ENCODE measurements at places on chromosomes 11 and 22. TPM values are rescaled to one million over a fixed set of nuclear protein-coding genes. Genes with fewer than 3 reads are reported as not detected.

DNA sequence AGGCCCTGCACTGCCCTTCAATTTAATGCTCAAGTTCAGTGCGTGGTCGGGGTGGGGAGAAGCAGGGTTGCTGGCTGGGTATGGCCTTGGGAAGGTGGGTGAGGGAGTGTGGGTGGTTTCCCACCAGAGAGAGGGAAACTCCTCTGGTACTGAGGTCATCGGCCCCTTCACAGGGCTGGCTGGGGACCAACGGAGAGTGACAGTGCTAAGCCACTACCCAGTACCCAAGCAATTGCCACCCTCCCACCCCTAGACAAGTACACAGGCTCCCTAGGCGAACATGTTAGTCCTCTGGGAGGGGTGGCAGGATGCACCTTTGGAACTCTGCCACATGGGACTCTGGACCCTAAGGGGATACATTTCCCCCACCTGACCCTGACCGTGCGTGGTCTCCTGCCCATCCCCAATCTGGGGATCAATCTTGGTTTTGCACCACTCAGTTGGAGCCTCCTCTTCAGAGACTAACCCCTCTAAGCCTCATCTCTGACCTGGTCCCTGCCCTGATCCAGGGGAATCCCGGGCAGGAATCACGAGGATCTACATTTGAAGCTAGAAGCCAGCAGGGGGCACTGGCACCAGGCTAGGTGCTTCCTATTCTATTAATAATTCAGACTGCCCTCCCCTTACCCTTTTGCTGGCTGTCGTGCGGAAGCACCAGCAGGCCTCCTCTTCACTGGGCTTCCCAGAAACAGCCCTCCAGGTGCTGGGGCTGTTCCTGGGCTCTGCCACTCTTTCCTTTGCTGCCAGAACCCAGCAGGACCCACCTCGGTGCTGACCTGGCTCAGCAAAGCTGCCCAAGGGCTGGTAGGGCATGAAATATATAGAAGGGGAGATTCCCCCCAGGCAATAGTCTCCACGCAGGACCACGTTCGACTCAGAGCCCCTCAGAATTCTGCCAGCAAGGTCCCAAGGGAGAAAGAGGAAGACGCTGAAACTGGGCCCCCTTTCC is 377.7 kb downstream of the TENM4 start:
- no peak for DNase-seq

OR5P2 gene
- total RNA-seq, result not detected

DNA sequence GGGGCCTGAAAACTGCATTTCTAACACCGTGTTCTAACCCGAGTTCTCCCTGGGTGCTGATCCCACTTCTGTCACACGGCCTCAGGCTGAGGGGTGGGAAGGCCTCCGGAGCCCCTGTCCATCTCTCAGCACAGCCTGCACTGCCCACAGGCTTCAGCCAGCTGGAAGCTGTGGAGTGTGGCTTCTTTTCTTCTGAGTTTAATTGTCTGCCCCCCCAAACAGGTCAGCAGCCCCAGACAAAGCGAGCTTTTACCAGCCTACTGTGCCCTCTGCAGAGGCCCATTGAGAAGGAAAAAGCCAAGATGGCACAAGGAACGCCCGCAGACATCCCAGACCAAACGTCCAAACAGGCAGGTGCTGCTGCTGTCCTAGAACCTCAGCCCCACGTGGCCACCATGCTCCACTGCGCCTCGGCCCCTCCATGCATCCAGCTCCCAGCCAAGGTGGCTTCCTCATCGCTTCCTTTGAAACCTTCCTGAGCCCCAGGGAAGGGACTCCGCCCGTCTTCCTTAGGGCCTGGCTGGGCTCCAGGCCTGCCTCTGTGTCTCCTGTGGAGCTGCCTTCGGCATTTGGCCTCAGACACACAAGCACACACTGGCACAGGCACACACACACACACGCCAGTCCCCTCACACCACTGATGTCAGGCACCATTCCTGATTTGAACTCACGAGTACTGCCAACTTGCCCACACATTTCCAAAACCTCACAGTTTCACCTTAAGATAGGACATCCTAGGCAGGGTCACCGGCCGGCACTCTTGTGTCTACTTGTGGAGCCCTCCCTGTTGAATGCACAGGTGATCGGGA is 1.7 kb downstream of the MOB2 start:
- DNase-seq, result no peak

DNA sequence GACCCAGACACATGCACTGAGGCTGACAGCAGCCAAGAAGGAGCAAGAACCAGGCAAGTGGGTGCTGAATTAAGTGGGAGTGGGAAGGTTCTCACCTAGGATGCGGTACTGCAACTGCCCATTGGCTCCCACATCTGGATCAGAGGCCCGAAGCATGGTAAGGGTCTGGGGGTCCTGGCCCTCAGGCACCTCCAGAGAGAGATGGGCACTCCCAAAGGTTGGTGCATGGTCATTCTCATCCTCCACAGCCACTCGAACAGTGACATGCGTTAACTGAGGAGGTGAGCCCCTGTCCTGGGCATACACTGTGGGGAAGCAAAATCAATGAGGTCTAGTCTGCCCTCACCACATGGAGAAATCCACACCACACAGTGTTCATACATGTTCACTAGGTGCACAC is 9.3 kb upstream of the TPP1 start:
- DNase-seq, result no peak

DNA sequence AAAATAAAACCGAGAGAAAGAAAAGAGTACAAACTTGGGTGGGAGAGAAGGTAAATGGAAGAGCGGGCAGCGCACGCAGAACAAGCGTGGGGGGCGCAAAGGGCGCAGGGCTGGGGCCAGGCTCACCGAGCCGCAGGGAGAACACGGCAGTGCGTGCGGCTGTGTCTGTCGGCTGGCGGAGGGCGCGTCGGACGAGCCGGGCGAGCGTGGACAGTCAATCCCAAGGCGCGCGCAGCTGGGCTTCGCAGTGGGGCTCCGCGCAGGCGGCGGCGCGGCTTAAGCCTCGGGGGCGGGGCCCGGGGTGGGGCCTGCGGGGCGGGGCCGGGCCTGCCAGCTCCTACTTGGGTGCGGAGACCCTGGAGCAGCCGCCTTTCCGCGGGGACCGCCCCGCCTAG is at the start of gene UCP2:
UCP2 (minus strand) TSS at position 249 of the 395 bp plus-strand sequence. CDS start 4,465 bp downstream, outside the sequence.
- peak; percentile 95 for DNase-seq

GRCh38 chr22:40156001-40156516 is 21.7 kb upstream of the TNRC6B start:
- DNase-seq, result no peak

DNA sequence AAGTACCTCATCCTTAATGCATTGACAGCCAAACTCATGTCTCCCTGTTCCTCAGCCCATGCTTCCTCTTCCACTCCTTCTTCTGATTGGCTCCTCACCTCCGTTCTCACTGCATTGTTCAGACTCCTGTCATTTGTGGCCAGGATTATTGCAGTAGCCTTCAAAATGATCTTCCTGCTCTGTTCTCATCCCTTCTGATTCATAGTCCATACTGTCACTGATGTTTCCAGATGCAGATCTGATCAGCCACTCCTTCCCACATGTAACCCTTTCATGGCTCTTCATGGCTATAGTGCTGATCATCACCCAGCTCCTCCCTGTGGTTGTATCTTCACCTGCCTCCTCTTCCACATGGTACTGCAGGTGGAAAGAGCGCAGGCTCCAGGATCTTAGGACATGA is 71.7 kb downstream of the DEPDC5 start:
- no peak for DNase-seq

DNA sequence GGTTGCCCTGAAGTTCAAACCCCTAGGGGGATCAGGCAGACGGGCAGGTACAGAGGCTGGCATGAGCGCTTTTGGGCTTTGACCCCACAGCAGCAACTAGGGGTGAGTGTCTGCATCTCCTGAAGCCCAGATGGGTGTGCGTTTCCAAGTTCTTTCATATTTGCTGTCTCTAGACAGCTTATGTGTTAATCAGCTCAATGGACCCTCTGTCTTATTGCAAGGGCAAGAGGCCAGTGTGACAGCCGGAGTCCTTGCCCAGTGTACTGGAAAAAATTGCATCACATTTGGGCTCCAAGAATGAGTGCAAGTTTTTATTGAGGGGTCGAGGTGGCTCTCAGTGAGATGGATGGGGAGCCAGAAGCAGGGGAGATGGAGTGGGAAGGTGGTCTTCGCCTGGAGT is 1863.7 kb upstream of the RAG2 start:
- DNase-seq, result no peak

GRCh38 chr11:36500315-36500721 is 9.8 kb downstream of the TRAF6 start:
- DNase-seq, result no peak

DNA sequence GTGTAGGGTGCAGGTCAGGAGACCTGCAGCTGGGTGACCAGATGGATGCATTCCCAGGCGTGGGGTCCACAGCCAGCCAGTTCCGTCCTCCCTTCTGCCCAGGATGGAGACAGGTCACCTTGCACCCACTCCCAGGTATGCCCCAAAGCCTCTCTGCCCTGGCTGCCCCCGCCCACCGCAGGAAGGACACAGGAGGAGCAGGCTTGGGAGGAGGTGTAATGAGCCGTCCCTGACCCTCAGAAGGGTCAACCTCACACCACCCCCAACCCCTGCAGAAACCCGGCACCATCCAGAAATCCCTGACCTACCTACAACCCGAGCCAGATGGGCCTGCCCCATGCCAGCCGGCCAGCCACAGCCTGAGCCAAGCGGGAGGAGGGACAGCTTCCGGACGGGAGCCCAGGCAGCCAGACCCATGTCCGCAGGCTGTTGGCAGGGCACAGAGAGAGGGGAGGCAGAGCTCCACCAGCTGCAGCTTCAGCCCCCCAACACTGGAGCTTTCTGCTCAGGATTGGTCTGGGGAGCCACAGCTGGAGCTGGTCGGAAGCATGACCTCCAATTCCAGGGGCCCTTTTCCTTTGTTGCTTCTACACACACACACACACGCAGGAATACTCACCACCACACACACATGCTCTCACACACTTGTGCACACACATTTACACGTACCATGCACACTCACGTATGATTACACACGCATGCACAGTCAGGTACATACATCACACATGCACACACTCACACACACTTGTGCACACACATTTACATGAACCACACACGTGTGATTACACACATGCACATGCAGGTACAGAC is 5.3 kb downstream of the IFITM10 start:
- no peak for DNase-seq

CYB5R2 gene
- total RNA-seq, result 4.2 TPM

DNA sequence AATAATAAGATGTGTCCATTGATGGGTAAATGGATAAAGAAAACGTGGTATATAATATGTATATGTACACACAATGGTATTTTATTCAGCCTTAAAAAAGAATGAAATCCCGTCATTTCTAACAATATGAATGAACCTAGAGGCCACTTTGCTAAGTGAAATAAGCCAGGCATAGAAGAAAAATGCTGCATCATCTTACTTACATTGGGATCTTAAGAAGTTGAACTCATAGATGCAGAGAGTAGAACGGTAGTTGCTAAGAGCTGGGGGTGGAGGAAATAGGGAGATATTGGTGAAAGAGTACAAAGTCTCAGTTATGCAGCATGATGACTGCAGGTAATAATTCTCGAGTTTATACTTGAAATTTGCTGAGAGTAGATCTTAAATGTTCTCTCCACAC is 14.3 kb upstream of the SLC36A4 start:
- DNase-seq, result no peak

DNA sequence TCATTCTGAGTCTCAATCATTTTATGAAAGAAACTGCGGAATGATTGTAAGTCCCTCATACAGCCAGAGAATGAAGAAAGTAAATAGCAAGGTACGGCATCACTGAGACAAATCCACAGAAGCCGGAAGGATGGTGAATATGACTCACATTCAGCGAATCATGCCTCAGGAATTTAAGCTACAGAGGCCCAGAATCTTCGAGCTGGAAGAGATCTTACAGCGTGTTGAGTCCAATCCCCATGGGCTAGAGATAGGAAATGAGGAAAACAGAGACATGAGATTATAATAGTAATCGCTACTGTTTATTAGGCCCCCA is 173.2 kb downstream of the KIF18A start:
- no peak for DNase-seq

HSPB2 gene
- 17.1 TPM for total RNA-seq

DEPDC7 gene
- 0.74 TPM for total RNA-seq

SYCE3 gene
- not detected for total RNA-seq

IL18BP gene
- 13.1 TPM for total RNA-seq

DNA sequence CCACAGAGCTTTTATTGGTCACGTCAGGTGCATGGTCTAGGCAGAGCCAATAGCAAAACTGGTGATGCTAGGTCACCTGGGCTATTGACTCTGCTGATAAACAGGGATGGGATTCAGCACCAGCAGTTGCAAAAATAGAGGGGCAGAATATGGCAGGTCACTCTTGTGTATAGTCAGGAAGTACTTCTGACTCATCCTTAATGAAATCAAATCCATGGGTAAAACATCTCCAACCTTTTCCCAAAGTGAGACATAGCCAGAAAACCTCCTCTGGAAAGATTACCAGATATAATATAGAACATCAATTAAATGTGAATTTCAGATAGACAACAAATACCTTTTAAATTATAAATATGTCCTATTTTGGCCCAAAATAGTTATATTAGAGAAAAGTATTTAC is 383.2 kb downstream of the METTL15 start:
- no peak for DNase-seq

DNA sequence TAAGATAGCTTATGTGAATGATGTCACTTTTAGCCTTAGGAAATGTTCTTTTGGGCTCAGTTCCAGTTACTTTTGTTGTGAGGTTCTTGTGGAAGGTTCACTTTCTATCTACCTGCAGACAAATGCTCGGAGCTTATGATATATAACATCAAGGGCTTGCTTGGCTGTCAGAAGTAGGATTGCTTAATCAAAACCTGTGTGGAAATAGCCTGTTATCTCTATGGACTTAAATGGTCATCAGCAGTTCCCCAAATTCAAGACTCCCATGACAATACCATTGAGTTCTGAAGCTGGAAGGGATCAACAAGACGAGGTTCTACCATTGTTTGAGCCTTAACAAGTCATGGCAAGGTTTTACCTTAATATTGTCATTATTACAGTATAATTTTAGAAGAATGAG is 43.8 kb downstream of the FLI1 start:
- no peak for DNase-seq

HTATIP2 gene
- 38.9 TPM for total RNA-seq

- DNase-seq, result no peak
Observed at GRCh38 chr11:40183073-40184064, 1276.1 kb downstream of the LRRC4C start.

RIN1 gene
- 6.5 TPM for total RNA-seq

DNA sequence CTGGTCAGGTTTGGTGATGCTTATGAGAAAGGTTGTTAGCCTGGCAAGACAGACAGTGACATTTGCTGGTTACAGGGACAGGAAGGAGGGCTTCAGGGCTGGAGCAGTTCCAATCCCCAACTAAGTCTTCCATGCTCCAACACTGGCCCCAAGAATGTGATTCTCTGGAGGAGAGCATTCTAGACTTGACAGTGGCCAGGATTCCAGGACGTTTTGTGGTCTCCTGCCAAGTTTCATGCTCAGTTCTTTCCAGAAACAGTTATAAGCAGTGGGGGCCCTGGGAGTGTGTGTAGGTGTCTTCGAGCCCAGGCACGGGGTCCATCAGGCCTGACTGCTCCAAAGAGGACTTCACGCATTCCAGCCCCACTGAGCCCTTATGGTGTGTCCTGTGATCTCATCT is 8.9 kb upstream of the GRK3 start:
- no peak for DNase-seq

- DNase-seq, result no peak
Observed at GRCh38 chr22:22823131-22823810, 64.3 kb upstream of the IGLL5 start.

- DNase-seq, result no peak
Observed at GRCh38 chr11:22976146-22976545, 115.9 kb upstream of the CCDC179 start.

EXPH5 gene
- total RNA-seq, result 0.87 TPM

MMP11 gene
- total RNA-seq, result 5.7 TPM

GAS2L1 gene
- total RNA-seq, result 36.2 TPM

OR2AT4 gene
- not detected for total RNA-seq

Data from mesenteric fat pad (tissue), 1 donor.